ENCODE measurements at places on chromosomes 3 and 15.

DNA sequence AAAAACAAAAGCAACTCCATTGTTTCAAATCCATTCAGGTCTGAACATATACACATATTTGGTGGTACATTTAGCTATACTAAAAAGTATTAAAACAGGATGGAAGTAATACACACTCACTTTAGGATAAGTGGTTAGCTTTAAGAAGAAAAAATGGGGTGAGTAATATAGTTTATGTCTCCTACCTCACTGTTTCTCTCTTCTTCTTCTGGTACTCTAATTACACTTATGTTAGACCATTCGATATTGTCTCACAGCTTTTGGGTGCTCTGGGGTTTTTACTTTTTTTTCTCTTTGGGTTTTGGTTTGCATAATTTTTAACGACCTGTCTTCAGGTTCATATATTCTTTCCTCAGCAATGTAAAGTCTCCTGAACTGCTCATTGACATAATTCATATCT is 75.4 kb upstream of the AKAP13 start:
- DNase-seq: no peak

- DNase-seq: no peak
Measured at GRCh38 chr3:155611456-155611855, 133.4 kb downstream of the PLCH1 start.

GRCh38 chr3:72345980-72346379 is 502.3 kb downstream of the SHQ1 start:
- DNase-seq: no peak

GRCh38 chr3:162984746-162985145 is 1488.1 kb downstream of the OTOL1 start:
- no peak for DNase-seq

DNA sequence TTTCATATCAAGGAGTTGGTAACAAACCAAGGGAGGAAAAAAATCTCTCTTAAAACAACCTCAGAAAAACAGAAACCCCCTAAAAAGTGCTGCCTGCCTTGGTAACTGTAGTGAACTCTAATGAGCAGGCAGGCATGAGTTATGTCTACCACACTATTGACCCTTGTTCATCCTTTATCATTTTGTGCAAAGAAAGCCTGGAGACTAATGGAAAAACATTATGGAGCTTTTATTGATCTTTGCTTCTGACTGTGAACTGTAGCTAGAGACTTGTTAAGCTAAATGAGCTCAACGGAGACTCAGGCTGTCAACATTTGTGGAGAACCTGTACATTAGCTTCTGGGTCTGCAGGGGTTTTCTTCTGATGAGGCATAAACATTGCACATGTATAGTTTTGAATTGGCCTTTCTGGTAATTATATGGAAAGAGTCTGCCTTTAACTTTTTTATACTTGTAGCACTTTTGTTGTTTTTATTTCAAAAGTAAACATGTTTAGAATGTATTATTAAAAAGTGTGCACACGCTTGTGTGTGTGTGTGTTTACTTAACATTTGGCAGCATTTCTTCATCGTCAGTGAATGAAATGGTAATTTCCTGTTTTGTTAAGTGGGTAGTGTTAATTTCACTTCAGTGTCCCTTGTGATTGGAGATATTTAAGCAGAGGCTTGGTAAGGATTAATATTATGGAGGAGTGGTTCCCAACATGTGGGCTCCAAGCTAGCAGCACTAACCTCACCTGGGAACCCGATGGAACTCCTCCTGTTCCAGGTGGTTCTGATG is 15.9 kb upstream of the SPTSSB start:
- no peak for DNase-seq

GRCh38 chr15:97078591-97078990 is 748.1 kb downstream of the NR2F2 start:
- no peak for DNase-seq

DNA sequence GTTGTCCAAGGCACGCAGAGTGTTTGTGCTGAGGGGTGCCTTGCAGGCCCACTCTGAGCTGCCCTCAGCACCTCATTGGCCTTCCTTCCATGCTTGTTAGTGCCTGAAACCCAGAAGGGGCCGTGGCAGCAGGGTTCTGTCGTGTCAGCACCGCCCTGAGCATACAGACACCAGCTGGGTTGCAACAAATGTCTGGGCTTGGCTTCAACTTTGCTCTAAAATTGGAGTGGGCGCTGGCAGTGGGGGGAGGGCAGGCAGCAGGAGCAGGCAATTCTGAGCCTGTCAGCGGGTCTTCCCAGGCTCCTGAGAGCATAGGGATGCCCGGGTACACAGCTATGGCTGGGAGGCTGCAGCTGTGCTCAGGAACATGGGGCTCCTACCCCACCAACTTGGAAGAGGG is 464.3 kb downstream of the EPHA3 start:
- no peak for DNase-seq

- DNase-seq: no peak
Measured at GRCh38 chr3:33237439-33237838, 18.8 kb upstream of the SUSD5 start.

DNA sequence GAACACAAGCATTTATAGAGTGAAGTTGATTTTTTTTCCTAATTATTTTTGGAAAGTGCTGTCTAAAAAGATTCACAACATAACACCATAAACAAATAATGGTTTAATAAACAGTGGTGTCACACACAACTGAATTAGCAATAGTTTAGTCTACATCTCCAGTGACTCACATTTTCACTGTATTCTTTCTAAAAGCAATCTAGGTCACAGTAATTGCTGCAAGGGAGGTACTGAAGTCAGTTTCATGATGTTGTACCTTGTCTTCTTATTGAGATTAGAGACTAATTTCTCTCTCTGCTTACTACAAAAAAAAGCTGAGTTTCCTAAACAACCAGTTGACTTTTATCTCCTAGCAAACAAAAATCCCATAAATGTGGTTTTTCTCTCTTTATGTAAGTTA is 29.6 kb downstream of the PLSCR4 start:
- no peak for DNase-seq

GRCh38 chr15:39213385-39213840 is 367.5 kb upstream of the THBS1 start:
- DNase-seq: no peak

- DNase-seq: no peak
Measured at GRCh38 chr3:96007650-96008195, 806.7 kb upstream of the EPHA6 start.

DNA sequence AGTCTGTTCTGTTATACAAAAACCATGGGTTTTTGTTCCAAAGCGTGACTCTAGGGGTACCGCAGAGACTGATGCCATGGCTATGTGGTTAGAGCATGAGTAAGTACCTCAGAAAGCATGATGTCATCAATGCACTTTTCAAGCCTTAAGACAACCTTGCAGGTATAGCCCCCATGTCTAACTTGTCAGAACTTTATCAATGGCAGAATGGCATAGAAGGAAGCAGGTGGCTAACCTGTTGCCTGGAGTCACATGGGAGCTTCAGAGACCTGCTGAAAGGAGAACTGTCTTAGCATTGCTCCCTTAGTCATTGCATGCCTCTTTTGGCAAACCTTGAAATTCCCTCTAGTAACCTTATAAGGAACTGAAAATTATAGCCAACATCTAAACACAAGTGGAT is 52.5 kb downstream of the EOMES start:
- DNase-seq: no peak

DNA sequence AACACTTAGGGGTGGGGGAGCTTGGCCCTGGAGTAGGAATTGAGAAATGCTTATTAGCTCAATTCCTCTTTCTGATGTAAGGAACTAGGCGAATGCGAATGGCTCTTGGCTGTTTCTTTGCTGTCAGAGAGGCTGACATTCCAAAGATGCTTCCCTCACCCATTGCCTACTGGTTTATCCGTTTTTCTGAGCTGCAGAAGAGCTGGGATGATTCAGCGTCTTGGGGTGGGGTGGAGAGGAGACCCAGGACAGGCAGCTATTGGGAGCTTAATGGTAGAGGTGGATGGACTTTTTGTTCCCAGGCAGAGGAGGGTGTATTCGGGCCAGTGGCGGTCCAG is 9.8 kb downstream of the PLEKHO2 start:
- no peak for DNase-seq

All from activated gamma-delta T cell (primary cell).